CD4-positive, alpha-beta T cell treated with Interleukin-4 for 1 hour (primary cell): ENCODE measurements at places on chromosomes 3 and 15.

DNA sequence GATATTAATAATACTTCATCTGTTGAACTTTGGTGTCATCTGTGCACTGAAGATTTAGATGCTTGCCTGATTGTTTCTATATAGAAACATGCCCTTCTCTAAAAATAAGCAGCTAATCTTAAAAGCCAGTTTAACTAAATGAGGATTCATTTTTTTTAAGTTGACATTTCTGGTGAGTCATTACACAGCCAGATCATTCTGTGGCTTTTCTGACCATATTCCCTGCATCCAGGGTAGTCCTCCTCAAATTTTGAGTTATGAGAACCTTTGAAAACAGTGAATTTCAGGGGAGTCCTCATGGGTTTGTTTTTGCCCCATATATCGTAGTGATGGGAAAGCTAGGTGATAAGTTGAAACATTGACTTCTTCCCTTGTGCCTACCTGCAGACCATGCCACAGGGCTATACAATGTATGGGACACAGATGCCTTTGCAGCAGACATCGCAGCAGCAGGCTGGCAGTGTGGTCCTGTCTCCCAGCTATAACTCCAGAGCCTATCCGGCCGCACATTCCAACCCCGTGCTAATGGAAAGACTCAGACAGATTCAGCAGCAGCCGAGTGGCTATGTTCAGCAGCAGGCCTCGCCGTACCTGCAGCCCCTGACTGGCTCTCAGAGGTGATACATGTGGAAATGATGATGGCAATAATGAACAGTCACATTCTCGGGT lies 26.5 kb upstream of the P2RY12 start:
- DNase-seq, result no peak

- DNase-seq, result no peak
These were observed 69.7 kb downstream of the CACNA2D3 start for GRCh38 chr3:54192026-54192425.

- no peak for DNase-seq
These were observed 296.0 kb downstream of the MEX3B start for GRCh38 chr15:81749716-81750375.

GRCh38 chr15:21269121-21269520 lies 171.2 kb downstream of the POTEB3 start:
- DNase-seq, result no peak

DNA sequence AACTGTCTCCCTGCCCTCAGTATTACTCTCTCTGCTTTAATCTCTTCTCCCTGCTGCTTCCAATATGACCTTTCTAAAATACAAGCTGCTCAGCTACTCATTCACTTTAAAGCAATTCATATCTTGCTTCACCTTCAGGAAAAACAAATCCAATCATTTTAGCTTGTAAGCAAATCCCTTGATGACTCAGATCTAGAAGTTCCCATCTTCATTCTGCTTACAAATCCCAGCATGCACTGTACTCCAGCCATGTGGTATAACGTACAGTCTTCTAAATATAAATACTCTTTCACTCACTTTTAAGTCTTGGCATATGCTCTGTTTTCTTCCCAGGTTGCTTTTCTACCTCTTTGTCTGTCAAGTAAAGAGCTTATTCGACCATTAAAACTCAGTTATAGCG lies 1009.1 kb upstream of the SEMA6D start:
- no peak for DNase-seq

DNA sequence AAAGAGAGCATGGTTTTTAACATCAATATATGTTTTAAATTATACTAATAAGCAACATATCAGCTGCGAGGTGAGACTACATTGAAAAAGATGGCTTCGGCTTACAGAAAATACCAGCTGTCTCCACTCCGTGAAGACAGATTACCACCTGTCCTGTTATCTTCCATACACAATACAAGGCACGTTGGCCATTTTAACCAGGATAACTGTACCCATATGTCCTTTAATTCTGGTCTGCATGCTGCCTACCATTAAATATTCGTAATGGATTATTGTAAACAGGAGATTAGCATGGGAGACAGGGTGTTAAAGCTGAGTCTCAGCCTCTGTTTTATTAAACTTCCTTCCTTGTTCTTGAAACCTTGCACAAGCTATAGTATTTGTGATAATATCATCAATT lies 855.5 kb downstream of the ROBO1 start:
- no peak for DNase-seq

GRCh38 chr3:25586167-25586505 lies 78.6 kb downstream of the TOP2B start:
- DNase-seq, result no peak

DNA sequence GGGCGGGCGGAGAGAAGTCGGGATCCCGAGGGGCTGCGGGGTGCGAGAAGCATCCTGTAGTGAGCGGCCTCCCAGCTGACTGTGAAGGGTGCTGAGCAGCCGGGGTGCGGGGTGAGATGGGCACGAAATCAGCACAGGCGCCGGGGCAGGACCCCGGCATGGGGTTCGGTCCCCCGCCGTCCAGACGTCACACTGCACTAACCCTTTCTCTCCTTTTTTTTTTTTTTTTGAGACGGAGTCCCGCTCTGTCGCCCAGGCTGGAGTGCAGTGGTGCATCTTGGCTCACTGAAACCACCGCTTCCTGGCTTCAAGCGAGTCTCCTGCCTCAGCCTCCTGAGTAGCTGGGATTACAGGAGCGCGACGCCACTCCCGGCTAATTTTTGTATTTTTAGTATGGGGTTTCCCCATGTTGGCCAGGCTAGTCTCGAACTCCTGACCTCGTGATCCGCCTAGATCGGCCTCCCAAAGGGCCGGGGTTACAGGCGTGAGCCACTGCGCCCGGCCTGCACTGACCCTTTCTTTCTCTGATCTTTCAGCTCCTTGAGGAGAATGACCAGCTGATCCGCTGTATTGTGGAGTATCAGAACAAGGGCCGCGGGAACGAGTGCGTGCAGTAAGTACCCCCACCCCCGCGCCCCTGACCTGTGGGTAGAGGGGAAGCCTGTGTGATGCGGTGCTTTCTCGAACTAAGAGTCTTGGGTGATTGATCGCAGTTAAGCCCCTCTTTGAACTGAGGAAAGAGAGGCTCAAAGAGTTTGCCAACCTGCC lies 513 bp downstream of the SS18L2 start:
- no peak for DNase-seq

GRCh38 chr15:85702321-85703101 lies 92.2 kb downstream of the KLHL25 start:
- peak; percentile 39 for DNase-seq

DNA sequence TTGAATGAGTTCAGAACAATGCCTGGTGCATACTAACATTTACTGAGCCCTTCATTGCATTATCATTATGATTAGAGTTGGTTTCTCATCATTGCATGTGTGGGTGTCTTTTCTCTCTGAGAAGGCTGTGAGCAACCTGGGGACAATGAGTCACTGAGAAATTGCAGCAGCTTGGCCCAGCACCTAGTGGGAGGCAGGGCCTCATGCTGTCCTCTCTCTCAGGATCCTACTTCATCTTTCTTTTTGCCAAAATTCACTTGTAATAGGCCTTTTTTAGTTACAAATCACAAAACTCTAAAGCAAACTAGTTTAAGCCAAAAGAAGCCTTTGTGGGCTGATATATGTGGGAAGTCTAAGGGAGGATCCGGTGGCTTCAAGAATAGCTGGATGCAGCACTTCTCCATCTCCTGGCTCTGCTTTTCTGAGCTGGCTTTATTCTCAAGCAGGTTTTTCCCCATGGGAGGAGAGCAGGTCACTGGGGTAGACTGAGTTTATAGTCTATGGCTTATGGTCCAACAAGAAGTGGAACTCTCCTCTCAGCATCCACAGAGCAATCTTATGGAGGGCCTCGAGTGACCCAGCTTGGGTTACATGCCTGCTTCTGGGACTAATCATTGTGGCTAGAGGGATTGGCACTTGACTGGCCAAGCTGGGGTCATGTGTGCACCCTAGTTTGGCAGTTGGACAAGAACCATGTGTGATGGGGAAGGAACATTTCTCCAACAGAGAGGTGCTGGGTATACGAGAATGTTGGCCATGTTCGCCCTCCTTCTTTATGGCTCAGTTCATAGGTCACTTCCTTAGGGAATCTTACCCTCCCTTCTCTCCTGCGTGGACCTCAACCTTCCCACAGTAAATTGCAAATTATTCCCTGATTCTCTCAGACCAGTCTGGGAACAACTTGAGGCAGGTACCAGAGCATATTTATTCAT lies 8.7 kb upstream of the CAMK1 start:
- DNase-seq, result no peak

DNA sequence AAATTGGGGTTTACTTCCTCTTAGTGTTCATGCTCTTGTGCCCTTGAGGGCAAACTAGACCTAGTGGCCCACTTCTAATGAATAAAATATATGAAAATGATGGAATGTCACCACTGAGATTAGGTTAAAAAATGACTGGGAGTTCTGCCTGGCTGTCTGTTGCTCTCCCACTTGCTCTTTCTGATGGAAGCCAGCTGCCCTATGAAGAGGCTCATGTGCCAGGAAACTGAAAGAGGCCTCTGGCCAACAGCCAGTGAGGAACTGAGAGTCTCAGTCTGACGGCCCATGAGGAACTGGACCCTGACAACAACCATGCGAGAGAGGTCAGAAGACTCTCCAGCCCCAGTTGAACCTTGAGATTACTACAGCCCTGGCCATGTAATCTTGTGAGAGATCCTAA lies 107.1 kb upstream of the FHIT start:
- peak; percentile 3 for DNase-seq

DNA sequence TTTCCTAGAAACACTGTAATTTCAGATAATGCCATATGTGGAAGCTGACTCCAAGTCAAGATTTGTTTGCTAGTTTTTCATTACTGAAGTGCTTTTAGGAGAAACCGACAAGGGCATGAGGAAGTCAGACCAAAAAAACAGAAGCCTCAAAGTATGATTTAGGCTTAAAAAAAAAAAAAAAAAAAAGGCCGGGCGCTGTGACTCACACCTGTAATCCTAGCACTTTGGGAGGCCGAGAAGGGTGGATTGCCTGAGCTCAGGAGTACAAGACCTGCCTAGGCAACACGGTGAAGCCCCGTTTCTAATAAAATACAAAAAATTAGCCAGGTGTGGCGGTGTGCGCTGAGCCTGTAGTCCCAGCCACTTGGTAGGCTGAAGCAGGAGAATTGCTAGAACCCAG lies 11.6 kb downstream of the RPL15 start:
- DNase-seq, result no peak

GRCh38 chr15:42138968-42139386 lies 17.5 kb downstream of the PLA2G4F start:
- no peak for DNase-seq

GRCh38 chr3:128340198-128340903 lies 126.3 kb downstream of the DNAJB8 start:
- DNase-seq, result no peak

DNA sequence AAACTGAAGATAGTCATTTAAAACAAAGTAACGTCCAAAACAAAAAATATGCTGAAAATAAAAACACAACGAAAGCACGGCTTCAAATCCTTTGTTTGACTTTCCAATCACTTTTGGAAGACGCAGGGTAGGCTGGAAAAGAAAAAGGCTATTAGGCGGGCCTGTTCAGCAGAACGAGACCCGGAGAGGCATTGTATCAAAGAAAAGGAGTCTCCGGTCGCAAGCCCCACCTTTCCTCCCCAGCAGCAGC lies 691 bp downstream of the SENP7 start:
- no peak for DNase-seq

DNA sequence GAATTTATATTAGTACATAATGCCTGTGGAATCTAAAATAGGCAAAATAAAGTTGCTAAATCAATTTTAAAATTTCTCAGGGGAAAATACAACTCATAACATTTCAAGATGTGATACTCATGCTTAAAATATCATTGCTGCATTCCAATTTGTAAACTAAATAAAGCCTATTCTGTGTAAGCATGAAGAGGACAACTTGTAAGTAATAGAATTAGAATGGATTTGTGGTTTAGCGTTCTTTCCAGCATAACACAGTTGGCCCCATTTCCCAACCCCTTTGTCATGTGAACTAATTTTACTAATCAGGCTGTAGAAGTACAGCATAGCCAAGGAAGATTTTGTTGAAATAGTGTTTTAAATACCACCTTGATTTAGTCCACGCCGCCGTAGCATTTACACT lies 437.2 kb downstream of the SI start:
- no peak for DNase-seq

DNA sequence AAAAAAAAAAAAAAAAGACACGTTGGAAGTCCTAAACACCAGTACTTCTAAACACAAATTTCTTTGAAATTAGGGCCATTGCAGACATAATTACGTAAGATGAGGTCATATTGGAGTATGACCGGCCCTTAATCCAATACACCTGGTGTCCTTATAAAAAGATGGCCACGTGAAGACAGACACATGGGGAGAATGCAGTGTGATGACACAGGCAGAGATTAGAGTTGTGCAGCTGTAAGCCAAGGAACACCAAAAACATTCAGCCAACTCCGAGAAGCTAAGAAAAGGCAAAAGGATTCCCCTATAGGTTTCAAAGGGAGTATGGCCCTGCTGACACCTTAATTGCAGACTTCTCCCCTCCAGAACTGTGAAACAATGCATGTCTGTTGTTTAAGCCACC lies 379.0 kb upstream of the PDZRN3 start:
- no peak for DNase-seq

GRCh38 chr3:8886546-8886945 lies 76.7 kb downstream of the RAD18 start:
- DNase-seq, result no peak

DNA sequence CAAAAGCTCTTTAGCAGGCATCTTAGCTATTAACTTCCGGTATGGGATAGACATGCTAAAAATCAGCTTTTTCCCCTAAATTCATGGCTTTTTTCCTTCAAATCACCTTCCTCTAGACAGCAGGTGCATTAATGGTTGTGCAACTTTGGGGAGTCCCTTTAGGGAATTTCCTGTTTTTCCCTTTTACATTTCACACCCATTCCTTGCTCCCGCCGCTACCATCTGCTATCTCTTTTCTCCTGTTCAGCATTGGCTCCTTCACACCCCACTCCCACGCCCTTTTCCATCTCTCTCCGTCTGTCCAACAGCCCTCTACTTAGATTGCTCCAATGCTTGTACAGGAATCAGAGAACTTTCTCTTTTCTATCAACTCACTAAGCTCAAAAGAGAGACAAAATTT lies 43.4 kb downstream of the FEZF2 start:
- no peak for DNase-seq

DNA sequence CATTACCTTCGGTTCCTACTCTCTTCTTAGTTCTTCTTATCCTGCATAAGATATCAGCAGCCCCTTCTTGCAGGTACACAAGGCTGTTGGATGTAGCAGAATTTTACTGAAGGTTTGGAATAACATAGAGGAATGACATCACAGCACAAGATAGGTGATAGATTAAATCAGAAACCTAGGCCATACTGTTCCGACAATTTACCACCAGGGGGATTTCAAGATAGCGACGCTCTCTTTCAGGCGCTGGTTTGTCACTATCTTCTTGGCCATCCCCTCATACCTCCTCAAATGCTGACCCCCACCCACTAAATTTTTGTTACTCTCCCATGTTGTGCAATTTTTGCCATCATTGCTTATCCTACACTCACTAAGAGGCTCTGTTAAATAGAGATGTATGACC lies 3.5 kb downstream of the SIDT1 start:
- DNase-seq, result no peak

- DNase-seq, result no peak
These were observed 40.8 kb downstream of the CA12 start for GRCh38 chr15:63340878-63341277.

GRCh38 chr3:59654480-59655417 lies 604.9 kb upstream of the CFAP20DC start:
- no peak for DNase-seq
